ENCODE measurements at places on chromosomes 16 and 17.
A peak's percentile ranks its signal among the peaks of the same experiment; 100 is the strongest.

DNA sequence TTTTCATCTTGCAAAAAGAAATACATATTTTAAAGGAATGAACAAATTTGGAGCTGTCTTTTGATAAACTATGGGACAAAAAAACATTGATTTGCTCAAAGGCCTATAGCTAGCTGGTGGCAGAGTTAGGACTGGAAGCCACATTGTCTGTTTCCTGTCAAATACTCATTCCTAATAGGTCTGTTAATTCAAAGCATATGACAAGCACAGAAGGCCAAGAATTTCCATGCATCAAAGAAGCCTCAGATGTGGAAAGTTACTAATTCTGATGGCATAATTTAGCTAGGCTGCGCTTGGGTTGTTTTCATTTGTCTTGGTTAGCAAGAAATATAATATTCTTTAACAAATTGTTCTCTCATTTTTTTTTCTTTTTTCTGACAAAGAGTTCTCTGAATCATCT, 98.0 kb downstream of the CDK5R1 start:
- no peak for DNase-seq

- DNase-seq: no peak
Measured at GRCh38 chr17:44842748-44843147, 4.9 kb upstream of the HIGD1B start.

- DNase-seq: no peak
Measured at GRCh38 chr16:51343411-51343810, 192.3 kb upstream of the SALL1 start.

DNA sequence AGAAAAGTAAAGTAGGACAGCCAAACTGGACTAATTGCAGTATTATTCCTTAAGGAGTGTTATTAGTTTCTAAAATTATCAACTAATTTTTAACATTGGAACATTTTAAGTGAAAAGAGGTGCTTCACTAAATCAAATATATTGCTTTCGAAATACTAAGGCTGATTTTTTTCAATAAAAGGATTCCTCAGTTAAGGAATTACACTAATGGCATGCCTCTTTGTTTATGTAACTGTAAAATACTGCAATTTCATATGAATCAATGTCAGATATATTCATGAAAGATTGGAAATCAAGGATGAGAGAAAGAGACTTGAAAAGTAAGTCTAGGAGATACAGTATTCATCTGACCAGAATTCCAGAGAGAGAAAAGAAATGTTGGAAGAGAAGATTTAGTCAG, 129.8 kb downstream of the TANC2 start:
- no peak for DNase-seq

DNA sequence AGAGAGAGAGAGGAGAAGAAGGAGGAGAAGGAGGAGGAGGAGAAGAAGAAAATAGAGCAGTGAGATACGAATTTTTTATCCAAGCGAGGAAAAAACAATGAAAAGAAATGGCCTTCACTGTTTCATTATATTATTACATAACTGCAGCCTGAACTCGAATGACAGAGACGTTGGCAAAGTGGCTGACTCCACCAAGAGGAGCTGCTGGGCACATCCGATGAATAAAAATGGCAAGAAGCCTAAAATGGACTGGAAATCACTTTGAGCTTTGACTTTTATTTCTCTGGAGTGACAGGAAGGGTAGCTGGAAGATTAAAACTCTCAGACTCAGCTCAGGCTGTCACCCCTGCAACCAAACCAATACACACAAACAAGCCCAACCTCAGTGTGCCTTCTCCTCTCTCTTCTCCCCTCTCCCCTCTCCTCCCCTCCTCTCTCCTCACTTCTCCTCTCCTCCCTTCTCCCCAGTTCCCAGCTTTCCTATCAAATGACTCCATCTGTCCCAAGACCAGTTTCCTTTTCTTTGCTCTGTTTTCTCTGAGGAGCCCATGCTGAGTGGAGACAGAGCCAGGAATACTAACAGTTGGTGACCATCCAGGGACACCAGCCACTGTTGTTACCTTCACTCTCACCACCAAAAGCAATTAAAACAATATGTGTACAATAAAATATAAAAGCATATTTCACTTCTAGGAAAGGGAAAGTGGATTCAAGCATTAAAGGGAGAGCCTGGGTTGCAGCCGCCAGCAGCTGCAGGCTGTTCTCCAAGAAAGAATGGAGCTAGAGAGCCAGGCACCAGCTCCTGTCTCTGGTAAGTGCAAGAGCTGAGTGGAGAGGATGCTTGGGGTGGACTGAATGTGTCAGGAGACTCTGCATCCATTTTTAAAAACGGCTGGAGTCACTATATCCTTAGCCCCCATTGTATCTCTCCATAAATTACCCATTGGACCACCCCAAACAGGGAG, 51.2 kb downstream of the SOX9 start:
- DNase-seq: no peak

GRCh38 chr17:60388742-60389141, 3.2 kb downstream of the USP32 start:
- DNase-seq: no peak

GRCh38 chr16:1424028-1424427, 3.5 kb upstream of the UQCC4 start:
- DNase-seq: no peak

DNA sequence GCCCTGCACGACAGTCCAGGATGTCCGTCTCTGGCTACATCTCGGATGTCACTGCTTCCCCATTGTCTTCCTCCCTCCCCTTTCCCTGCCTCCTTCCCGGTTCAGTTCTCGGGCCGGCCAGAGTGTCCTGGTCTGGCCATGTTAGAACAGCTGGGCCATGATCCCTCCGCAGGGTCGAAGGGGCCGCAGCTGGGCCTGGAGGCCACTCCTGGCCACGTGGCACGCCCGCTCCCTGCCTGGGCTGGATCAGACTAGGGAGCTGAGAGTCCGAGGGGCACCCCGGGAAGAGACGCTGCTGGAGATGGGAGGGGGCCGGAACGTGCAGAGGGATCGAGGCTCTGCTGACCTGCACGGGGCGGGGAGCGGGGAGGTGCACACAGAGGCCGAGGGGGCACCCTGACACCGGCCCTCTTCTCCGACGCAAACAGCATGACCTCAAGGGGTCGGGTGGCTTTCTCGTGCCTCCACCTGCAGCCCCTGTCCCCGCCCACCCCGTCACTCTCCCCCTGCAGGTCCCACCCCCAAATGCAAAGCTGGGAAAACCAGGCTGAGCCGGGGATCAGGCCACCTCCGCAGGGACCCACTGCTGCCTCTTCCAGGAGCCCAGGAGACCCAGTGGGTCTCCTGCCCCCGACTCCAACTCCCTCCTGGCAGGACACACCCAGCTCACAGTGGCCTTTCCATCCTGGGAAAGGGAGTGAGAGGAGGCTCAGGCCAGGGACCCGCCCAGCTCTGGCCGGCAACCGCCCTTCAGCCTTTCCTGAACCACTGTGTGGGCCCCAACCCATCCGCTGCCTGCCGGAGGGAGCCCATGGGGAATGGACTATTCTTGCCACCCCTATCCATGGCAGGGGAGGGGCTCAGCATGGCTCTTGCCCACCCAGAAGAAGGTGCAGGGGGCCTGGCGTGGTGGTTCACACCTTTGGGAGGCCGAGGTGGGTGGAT, 38.5 kb downstream of the CTU2 start:
- no peak for DNase-seq

- peak; percentile 65 for DNase-seq
Measured at GRCh38 chr16:57764341-57765159, 29.0 kb downstream of the KATNB1 start.

- DNase-seq: no peak
Measured at GRCh38 chr17:41939044-41939692, 8.8 kb downstream of the ODAD4 start.

- DNase-seq: no peak
Measured at GRCh38 chr17:4902540-4902939, 358 bp downstream of the CHRNE start.

GRCh38 chr16:67935101-67935401, 1.6 kb downstream of the PSMB10 start:
- no peak for DNase-seq

DNA sequence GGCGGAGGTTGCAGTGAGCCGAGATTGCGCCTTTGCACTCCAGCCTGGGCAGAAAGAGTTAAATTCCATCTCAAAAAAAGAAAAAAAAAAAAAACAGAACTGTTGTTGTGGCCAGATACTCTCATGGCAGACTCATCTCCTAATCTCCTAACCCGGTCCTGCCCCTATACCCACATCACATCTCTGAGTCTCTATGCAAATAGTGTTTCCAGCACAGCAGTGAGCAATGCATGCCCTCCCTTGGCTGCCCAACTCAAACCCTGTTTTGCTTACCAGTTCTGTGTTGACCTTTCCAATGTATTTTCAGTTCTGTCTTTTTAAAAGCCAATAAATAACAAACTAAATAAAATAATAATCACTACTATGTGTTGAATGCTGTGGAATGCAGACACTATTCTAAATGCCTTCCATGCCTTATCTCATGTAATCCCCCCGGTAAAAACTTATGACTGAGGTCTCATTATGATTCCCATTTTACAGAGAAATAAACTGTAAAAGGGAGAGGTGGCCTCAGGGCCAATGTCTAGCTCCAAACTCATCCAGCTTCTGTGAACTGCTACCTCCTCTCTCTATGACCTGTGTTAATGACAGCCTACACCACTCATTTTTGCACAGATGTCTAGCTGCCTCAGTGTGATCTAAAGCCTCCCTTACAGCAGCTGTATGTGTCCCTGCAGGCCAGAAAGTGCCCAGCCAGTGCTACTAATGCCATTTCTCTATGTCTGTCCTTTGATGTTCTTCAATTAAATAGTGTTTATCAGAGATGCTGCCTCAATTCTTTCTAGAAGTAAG, 289.8 kb downstream of the HS3ST3B1 start:
- DNase-seq: no peak

- no peak for DNase-seq
Measured at GRCh38 chr17:17200311-17200710, 5.8 kb downstream of the PLD6 start.

GRCh38 chr17:42678951-42679491, 2.2 kb upstream of the PLEKHH3 start:
- DNase-seq: peak; percentile 51

GRCh38 chr17:33218698-33219601, 74.1 kb downstream of the ASIC2 start:
- no peak for DNase-seq

GRCh38 chr16:14069818-14070217, 1.3 kb upstream of the MRTFB start:
- no peak for DNase-seq

GRCh38 chr16:23016368-23016767, 132.9 kb downstream of the USP31 start:
- DNase-seq: no peak

GRCh38 chr16:22425847-22426246, 51.4 kb upstream of the CDR2 start:
- DNase-seq: no peak

GRCh38 chr17:49694847-49695697, 12.7 kb downstream of the SLC35B1 start:
- DNase-seq: peak; percentile 68

GRCh38 chr17:80946449-80946848, 45.2 kb upstream of the CHMP6 start:
- DNase-seq: no peak

DNA sequence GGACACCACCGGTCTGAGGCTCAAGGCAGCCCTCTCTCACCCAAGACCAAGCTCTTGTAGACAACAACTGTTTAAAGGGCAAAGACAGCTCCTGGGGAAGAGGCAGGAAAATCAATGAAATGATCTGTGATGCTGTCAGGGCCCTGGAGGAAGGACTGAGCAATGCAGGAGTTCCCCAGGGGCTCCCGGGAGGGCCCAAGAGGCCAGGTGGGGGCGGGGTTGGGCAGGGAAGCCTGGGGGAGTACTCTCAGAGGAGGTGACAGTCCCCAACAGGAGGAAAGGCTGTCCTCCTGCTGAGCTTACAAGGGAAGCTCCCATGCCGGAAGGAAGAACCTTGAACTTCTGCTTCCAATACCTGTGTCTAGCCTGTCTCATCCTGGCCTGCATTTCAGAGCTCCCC, 8.3 kb upstream of the NOS2 start:
- peak; percentile 48 for DNase-seq

- DNase-seq: no peak
Measured at GRCh38 chr17:46795379-46795952, 23.0 kb downstream of the WNT3 start.

- DNase-seq: no peak
Measured at GRCh38 chr16:82175627-82176026, 5.6 kb upstream of the MPHOSPH6 start.

DNA sequence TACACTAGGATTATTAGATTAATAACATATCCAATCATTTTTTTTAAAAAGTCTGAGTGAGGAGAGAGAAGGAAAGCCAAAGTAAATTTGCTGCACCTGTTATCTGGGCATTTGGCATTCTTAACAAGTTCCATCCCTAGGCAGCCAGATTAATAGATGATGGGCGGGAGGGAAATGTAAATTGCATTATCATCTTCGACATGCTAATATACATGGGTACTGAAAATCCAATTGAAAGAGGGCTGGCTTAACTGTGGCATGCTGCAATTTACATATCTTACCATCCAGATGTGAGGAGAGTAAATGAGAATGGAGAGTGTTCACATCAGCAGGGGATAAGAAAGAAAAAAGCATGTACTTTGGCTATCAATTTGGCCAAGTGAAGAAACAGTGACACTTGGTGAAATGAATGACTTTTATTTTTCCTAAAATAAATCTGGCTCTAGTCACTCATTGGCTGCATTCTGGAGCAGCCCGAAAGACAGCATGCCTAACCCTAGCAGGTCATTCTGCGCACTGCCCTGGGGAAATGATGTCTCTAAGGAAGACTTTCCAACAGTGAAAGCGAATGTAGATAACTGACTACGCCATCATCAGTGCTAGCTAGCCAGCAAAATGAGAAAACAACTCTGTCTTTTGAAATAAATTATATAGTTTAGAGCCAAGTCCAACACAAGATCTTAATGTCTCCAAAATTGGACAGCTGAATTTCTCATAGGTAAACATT, 57.9 kb downstream of the HYDIN start:
- DNase-seq: no peak

DNA sequence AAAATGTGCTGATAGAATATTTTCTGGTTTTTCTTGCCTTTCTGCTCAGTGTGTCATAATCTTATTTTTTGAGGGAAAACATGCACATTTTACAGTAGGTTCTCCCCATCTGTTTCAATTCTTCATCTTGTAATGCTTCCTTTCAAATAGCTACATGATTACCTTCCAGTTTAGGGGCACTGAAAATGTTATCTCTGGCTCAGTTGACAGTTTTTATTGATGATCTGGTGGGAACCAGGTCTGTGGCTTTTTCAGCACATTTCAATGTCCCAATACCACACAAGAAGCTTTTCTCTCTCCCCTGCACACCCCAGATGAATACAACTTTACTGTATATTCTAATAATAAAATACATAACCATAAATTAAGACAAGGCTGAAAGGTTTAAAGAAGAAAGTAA, 36.5 kb downstream of the FTO start:
- no peak for DNase-seq

Measured in GM10248 (cell line).